Panc1 (cell line): ENCODE measurements at places on chromosomes 1 and 21. TPM values are rescaled to one million over a fixed set of nuclear protein-coding genes. Genes with fewer than 3 reads are reported as not detected.

The LCE1D gene
- not detected for total RNA-seq

The MR1 gene
- total RNA-seq: 3.9 TPM

The IGSF8 gene
- 18.8 TPM for total RNA-seq

The ZNF593 gene
- 108 TPM for total RNA-seq

The LRRC3 gene
- 3.3 TPM for total RNA-seq

The FAM131C gene
- total RNA-seq: 3.4 TPM

The PSMD4 gene
- 256 TPM for total RNA-seq

The SPAG17 gene
- total RNA-seq: 0.36 TPM

The SH2D2A gene
- 0.69 TPM for total RNA-seq

DNA sequence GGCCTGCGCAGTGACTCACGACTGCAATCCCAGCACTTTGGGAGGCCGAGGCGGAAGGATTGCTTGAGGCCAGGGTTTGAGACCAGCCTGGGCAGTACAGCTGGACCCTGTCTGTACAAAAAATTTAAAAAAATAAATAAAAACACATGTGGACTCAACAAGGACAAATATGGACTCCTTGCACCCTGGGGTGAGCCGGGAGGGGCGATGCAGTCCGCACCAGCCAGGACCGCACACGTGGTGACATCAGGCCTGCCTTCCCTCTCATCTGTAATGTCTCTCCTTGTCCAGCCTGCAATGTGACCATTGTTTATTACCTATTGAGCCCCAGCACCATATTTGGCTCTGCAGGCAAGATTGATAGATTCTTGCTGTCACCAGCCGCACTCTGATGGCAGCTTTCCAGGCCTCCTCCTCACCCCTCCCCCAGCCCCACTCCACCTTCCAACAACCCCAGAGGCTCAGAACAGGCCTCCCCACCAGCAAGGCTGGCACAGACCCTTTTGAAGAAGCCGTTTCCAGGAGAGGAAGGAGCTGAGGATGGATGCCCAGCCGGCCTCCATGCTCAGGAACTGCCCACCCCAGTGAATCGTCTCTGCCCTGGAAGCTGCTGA, 55.2 kb downstream of the IRF2BP2 start:
- H3K27me3 ChIP-seq: no peaks in the 10 kb centered on the region
- peaks cover 3% of the 10 kb centered on the region for H3K4me1 ChIP-seq
- DNase-seq: no peak
- H3K36me3 ChIP-seq: no peaks in the 10 kb centered on the region
- no peak overlapping the region for H3K4me3 ChIP-seq

DNA sequence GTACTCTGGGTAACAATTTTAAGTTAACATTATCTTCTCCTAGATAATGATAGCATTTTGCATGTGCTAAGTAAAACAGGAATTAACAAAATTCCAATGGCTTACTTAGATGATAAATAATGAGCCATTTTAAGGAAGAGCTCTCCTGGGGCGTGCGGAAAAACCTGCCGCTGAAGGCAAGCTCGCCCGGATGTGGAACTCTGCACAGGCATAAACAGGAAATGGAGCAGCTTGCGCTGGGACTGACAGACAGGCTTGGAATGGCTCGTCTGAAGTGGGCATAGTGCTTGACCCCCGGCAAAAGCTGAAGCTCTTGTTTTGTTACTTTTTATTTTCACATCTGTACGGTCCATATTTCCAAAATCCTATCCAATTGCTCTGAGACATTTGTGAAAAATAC, 169.2 kb downstream of the ZNF281 start:
- no peaks in the 10 kb centered on the region for H3K27me3 ChIP-seq
- H3K36me3 ChIP-seq: no peaks in the 10 kb centered on the region
- H3K4me1 ChIP-seq: peaks cover 7% of the 10 kb centered on the region; the same call in 1 of the 2 replicates
- H3K27ac ChIP-seq: no peak overlapping the region
- no peak overlapping the region for H3K4me3 ChIP-seq

GRCh38 chr1:11550664-11551283, 71.8 kb downstream of the DISP3 start:
- H3K4me1 ChIP-seq: no peaks in the 10 kb centered on the region
- H3K27ac ChIP-seq: no peak overlapping the region
- no peak overlapping the region for H3K4me3 ChIP-seq
- H3K27me3 ChIP-seq: peaks cover 26% of the 10 kb centered on the region
- no peak for DNase-seq
- no peaks in the 10 kb centered on the region for H3K36me3 ChIP-seq

DNA sequence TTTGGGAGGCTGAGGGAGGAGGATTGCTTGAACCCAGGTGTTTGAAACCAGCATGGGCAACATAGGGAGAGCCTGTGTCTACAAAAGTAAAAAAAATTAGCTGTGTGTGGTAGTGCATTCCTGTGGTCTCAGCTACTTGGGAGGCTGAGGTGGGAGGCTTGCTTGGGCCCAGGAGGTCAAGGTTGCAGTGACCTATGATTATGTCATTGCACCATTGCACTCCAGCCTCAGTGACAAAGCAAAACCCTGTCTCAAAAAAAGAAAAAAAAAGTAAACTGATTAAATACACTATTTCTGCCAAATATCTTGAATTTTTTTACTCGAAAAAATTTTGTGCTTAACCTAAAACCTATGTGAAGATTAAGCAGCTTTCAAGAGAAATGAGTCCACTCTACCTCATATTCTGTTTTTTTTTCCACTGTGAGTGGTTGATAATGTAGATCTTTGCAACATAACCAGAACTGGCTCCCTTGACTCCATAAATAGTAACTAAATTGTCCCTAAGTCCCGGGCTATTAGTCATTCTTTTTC, 19.4 kb upstream of the ZNF281 start:
- H3K4me3 ChIP-seq: no peak overlapping the region
- no peaks in the 10 kb centered on the region for H3K27me3 ChIP-seq
- peak overlapping the region; percentile 32; the same call in 1 of the 2 replicates for H3K27ac ChIP-seq

DNA sequence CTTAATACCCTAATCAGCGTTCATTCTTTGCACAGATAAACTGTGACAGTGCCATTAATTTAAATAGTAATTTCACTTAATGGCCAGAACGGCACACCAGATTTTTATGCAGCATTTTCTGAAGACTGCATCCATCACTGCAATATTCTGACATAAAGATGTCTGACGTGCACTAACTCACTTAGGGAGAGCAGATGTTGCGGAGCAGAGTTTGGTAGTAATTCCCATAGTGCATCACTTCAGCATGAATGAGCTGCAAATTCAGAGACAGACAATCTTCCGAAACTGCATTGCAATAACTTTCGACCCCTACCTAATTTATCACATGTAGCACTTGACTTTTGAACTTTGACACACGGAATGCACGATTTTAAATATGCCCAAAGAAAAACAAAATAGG, 225.3 kb downstream of the KCTD3 start:
- H3K36me3 ChIP-seq: no peaks in the 10 kb centered on the region
- DNase-seq: no peak
- no peak overlapping the region for H3K27ac ChIP-seq
- no peaks in the 10 kb centered on the region for H3K27me3 ChIP-seq
- no peak overlapping the region for H3K4me3 ChIP-seq

- no peaks in the 10 kb centered on the region for H3K27me3 ChIP-seq
- no peak overlapping the region for H3K27ac ChIP-seq
- no peaks in the 10 kb centered on the region for H3K36me3 ChIP-seq
- H3K4me1 ChIP-seq: no peaks in the 10 kb centered on the region
- no peak for DNase-seq
- no peak overlapping the region for H3K4me3 ChIP-seq
Measured at GRCh38 chr1:231596337-231596791, 30.2 kb upstream of the DISC1 start.

DNA sequence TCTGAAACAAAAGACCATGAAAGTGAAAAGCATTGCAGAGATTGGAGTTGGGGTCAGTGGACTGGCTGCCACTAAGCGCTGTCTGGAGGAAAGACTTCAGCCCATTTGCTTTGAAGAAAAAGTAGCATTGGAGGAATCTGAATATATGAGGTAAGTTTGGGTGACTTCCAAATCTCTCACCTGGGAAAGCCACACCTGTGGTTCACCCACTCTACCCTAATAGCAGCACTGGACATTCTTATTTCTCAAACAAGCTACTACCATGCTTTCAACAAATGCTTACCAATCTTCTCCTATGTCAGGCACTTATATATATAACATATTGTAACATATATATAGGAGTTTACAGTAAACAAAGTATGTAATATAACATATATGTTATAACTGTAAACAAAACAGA, 76.0 kb upstream of the POGK start:
- H3K27ac ChIP-seq: no peak overlapping the region
- H3K36me3 ChIP-seq: no peaks in the 10 kb centered on the region
- no peak overlapping the region for H3K4me3 ChIP-seq
- no peak for DNase-seq

- no peak overlapping the region for H3K4me3 ChIP-seq
- DNase-seq: no peak
- no peaks in the 10 kb centered on the region; the same call in 1 of the 2 replicates for H3K36me3 ChIP-seq
- H3K27ac ChIP-seq: no peak overlapping the region
Measured at GRCh38 chr1:234270581-234271242, 102.5 kb upstream of the COA6 start.

DNA sequence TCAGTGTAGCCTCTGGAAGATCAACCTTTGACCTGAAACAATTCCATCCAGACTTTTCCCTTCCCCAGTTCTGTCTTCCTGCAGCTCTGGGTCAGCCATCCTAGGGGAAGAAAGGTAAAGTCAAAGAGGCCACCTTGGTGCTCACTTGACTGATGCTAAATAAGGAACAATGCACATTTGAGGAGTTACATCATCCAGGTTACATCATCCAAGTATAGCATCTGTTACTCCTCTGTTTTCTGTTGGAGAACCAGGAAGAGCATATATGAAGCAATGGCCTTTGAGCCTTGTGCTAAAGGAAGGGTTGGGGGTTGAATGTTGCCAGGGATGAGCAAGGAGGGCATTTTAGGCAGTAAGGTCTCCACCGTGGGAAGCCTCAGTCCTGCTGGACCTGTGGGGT, 3.1 kb upstream of the DSCAM start:
- no peaks in the 10 kb centered on the region for H3K36me3 ChIP-seq
- no peaks in the 10 kb centered on the region for H3K4me1 ChIP-seq
- peaks cover 10% of the 10 kb centered on the region for H3K27me3 ChIP-seq
- no peak overlapping the region for H3K27ac ChIP-seq
- H3K4me3 ChIP-seq: no peak overlapping the region
- no peak for DNase-seq

GRCh38 chr1:89794406-89794805, 26.4 kb upstream of the LRRC8D start:
- no peaks in the 10 kb centered on the region for H3K27me3 ChIP-seq
- H3K27ac ChIP-seq: no peak overlapping the region

DNA sequence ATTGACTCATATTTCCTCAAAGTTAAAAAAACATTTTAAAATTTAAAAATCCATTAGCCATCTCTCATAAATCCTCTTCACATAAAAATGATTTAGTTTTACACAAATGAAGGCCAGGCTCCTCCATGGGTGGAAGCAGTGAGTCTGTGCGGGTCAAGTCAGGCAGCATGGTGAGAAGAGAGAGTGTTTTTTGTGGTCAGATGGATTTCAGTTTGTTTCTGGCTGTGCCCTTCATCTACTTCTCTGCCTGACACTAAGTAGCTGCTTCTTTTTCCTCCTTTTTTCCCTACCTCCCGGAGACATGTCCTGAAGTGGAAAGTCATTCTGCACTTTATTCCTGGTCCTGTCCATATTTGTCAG, 10.3 kb downstream of the PLA2G4A start:
- no peak overlapping the region for H3K4me3 ChIP-seq
- DNase-seq: no peak
- no peak overlapping the region for H3K27ac ChIP-seq
- H3K27me3 ChIP-seq: no peaks in the 10 kb centered on the region

DNA sequence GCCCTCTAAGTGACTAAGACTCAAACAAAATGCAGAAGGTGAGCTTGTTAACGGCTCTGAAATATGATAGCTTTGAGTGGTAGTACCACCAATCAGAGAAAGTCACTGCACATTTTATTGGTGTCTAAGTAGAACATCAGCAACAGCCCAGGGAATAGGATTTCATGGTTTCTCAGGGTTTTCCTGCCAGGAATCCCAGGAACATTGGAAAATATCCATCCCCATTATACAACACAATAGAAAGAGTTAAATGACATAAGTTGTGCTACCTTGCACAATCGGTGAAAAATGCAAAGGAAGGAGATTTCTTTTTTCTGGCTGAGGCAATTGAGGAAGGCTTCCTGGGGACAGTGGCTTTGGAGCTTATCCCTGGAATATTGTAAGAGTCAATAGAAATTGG, 283.1 kb downstream of the HLX start:
- no peak for DNase-seq
- H3K27ac ChIP-seq: no peak overlapping the region
- H3K4me3 ChIP-seq: no peak overlapping the region
- no peaks in the 10 kb centered on the region for H3K36me3 ChIP-seq
- H3K27me3 ChIP-seq: no peaks in the 10 kb centered on the region

DNA sequence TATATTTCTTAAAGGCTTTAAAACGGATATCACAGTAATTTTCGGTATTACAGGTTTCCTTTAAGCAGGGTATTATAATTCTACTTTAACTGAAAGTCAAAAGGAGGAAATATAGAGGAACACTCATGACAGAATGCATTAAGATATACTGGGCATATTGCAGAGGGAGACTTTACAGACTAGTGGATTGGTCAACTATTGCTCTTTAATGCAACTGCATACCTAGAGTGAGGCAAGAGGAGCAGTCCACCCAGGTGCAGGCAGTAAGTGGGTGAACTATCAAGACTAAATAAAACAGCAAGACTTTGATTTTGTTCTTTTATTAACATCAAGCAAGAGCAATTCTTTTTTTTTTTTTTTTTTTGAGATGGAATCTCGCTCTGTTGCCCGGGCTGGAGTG, 10.5 kb downstream of the SCAF4 start:
- no peaks in the 10 kb centered on the region for H3K36me3 ChIP-seq
- DNase-seq: no peak
- H3K4me3 ChIP-seq: no peak overlapping the region
- H3K27me3 ChIP-seq: no peaks in the 10 kb centered on the region
- H3K4me1 ChIP-seq: peaks cover 5% of the 10 kb centered on the region; the same call in 1 of the 2 replicates
- H3K27ac ChIP-seq: no peak overlapping the region

DNA sequence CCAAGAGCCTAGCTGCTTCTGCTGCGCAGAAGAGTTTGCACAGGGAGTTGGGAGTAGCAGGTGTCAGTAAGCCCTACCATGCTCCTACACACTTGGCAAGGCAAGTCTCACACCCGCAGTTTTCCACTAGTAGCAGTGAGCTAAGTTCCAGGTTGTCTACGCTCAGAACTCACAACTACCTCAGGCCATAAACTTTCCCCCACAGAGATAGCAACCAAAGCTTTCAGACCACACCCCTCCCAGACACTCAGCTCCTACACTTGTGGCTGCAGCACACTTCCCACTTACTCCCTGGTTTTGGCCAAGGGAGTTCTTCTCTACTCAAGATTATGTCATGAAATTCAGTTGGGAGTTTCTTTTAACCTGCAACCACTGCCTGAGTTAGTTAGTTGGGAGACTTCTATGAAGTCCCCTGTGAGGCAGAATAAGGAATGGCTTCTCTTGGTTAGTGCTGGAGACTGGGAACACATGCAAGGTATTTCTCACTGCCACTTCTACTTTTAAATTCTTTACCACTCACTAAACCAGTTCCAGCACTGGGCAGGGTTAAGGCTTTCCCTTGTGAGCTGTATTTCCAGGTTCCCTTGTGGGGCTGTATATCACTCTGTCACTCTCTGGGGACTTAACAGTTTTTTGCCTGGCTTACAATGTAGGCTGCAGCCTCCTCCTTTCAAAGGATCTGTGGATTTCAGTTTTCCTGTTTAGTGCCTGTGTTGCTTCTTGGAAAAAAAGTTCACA, 18.3 kb upstream of the MAB21L3 start:
- DNase-seq: no peak
- no peaks in the 10 kb centered on the region for H3K27me3 ChIP-seq
- no peak overlapping the region for H3K4me3 ChIP-seq

- H3K27me3 ChIP-seq: no peaks in the 10 kb centered on the region
- H3K4me1 ChIP-seq: no peaks in the 10 kb centered on the region
- H3K36me3 ChIP-seq: no peaks in the 10 kb centered on the region
- H3K4me3 ChIP-seq: no peak overlapping the region
Measured at GRCh38 chr1:28720376-28720775, 16.4 kb upstream of the YTHDF2 start.
